CD14-positive monocyte (primary cell): ENCODE measurements at places on chromosomes 1 and 21.

DNA sequence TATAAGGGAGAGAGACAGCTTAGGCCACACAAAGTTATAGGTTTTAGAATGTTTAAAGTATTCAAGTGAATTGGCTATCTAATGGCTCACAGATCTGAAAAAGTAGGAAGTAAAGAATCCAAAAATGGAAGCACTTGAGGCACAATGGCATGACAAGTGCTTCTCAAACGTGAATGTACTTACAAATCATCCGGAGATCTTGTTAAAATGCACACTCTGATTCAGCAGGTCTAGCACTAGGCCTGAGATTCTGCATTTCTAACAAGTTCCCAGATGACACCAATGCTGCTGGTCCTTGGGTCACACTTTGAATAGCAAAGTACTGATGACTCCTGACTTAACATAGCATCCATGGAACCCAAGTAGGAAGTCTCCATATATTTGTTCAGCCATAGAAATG is 20.9 kb upstream of the AGL start:
- no peak for DNase-seq

DNA sequence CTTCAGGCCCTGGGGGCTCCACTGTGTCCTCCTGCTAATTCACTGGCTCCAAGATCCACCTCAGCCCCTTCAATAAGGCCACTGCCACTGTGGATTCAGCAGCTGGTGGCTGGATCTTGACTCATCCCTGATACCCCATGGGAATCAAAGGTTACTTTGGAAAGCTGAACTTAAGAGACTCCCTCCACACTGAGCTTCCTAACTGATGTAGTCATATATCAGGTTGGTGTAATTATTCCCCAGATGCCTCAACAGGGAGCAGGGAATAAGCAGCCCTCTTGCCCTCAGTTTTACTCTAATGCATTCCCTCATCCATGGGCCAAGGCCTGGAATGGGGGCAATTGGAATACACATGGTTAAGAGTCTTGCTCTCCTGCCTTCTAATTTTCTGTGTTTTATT is 164.6 kb downstream of the FASLG start:
- DNase-seq: no peak

GRCh38 chr1:110208916-110209645 is 1.0 kb upstream of the KCNC4 start:
- no peak for DNase-seq

- DNase-seq: no peak
Observed at GRCh38 chr21:25855576-25855975, 120.8 kb downstream of the GABPA start.

DNA sequence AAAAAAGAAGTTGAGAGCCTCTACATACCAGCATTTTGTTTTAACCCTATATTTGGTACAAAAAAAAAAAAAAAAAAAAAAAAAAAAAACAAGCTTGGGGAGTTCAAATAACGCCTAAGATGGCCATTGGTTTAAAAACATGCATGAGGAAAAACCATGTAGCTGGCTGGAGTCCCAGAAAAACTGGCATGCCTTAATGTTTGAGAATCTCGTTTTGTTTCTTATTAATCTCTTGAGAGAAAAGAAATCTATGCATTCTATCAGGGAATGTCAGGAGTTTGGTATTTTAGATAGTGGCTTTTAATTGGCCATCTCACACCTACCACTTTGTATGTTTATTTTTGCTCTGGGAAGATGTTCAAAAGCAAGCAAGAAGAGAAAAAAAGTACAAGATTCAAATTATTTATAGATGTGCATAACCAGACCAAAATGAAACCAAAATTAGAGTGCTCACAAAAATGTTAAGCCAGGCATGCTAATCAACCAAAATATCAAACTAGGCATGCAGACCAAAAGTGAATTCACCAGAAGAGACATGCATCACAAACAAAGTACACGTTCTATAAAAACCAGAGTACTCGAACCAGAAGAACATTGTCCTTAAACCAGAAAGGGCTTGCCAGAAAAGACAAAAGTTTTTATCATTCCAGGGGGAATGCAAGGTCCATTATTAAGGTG is 156.6 kb downstream of the AK5 start:
- DNase-seq: no peak

DNA sequence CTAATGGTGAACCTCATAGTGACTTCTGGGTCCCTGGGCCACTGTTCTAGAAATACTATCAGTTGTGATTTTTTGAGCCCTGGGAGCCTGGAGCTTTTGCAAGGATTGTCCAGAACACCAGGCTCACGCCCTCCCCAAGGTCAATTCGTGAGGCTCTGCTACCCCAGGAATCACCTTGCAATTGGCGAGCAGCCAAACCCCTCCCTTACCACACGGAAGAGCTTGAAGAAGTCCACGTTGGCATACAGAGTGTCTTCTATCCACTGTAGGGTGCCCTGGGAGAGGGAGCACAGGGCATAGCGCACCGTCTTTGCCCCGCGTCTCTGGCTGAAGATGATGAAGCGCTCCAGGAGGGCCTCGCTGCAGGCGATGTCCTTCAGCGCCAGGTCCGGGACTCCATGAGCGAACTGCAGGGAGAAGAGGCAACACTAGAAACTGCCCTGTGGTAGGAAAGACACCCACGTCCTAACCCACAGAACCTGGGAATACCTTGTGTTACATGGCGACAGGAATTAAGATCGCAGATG is 22.3 kb downstream of the ABCA4 start:
- no peak for DNase-seq

DNA sequence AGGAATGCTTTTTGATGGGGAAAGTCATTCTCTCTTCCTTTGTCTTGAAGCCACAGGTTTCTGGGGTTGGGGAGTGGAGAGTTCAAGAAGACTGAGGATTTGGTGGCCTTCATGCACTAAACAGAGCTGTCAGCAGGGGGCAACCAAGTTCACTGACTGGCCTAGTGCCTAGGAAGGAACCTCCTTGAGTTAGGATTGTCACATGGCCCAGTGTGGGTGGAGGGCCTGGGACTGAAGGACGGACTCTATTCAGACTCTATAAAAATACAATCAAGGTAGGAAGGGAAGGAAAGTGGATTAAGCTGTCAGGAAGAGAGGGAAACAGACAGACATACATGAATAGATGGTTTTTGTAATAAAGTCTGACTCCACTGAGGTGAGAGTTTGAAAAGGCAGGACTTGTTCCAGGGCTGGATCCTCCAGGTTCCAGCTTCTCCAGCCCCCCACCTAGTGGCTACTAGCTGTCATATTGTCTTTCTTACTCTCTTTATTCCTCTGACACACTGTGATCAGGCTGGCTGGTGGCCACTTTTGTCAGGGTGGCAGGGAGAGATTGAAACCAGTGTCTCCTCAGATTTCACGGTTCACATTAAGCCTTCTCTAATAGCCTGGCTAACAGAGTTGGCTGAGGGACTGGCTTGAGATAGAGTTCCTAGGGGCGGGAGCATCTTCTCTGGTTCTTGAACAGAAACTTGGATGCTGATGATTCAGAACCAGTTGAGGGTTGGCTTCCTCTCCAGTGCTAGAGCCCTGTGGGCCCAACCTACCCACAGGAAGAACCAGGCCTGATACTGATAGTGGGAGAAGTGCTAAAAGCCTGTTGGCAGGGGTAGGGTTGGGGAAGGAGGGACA is 4.1 kb upstream of the SH3BGRL3 start:
- DNase-seq: peak; percentile 98

DNA sequence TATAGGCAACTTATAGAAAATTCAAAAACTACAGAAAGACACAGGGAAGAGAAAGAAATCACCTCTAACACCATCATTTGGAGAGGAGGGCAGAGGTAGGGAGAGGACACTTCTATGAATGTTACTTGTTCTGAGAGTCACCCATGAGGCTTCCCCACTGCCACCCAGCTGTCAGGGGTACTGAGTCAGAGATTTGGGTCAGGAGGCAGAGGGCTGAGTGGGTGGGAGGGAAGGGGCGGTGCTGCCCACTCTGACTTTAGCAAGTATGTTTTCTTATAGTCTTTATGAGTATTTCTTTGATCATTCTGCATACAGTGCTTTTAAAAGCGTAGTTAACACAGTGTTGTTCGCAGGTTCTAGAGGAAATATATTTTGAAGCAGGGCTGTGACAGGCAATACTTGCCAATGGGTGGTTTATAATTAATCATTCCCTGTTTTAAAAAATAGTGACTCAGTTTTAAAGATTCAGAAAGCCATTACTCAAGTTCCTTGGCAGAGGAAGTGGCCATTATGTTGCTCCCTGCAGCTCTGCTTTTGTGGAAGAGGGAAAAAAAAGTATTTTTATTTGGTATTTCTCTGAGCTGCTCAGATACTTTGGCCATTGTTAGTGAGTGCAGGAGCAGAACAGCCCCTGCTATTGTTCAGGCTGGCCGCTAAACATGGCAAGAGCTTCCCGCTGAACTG is 18.3 kb downstream of the IL6R start:
- peak; percentile 56 for DNase-seq

GRCh38 chr1:19672237-19672636 is 7.6 kb downstream of the HTR6 start:
- no peak for DNase-seq

- DNase-seq: peak; percentile 6
Observed at GRCh38 chr1:166432655-166433054, 265.9 kb upstream of the FAM78B start.

DNA sequence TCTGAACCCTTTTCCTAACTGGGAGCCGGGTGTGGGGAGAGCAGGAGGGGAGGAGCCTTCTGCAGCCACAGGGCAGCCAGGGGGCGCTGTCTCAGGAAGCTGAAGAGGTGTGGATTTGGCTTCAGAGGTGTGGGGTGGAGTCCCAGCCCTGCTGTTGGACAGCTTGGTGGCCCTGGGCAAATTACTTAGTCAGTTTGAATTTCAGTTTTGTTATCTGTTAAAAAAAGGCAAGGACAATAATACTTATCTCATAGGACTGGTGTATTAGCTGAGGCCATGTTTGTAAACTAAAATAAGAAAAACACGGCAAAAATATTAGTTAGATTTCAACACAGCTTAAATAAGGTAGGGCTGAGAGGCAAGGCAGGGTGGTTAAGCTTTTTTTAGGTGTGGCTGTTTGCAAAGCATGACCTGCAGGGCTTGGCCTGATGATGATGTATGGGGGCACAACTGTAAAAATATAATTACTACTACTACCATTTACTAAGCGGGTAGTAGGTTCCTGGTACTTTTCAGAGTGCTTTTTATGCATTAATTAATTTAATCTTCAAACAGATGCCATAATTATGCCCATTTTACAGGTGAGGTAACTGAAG is 111.8 kb downstream of the PLXNA2 start:
- peak; percentile 30 for DNase-seq

- DNase-seq: no peak
Observed at GRCh38 chr1:79353224-79353623, 346.7 kb upstream of the ADGRL4 start.

- DNase-seq: no peak
Observed at GRCh38 chr1:49995734-49996133, 28.0 kb downstream of the AGBL4 start.

DNA sequence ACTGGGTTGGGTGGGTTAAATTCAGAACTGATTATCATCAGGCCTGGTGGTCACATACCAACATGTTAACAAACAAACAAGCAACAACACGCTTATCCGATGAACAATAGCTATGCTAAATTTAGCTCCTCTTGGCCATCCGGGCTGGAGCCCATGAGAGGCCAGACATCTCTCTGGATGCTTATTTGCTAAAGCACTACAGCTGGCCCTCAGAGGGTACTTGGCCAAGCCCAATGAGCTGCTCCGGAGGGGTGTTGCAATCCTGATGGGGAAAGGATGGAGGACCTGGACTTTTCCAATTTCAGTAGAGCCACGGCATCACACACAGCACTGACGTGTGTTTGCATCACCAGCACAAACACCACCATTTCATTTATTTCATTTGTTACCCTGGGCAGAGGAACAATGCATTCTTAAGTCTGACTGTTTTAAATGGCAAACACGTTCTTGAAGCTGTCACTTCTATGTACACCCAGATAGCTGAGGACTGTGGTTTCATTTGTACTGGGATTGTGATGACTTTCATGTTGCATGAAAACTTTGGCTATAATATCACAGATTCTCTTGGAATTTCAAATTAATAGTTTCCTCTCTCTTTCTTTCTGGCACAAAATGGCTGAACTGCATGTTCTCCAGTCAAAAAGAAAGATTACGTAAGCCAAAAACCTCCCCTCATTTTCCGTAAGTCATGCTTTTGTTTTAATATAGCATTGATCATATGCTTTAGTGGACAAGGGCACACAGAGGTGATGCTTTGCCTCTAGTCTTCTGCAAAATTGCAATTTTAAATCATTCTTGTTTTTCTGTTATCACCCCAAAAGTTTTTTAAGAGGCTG is 359.8 kb upstream of the KAZN start:
- DNase-seq: no peak

- no peak for DNase-seq
Observed at GRCh38 chr1:226578946-226579578, 30.5 kb downstream of the STUM start.

- DNase-seq: no peak
Observed at GRCh38 chr1:7606096-7606495, 165.0 kb upstream of the VAMP3 start.

- DNase-seq: no peak
Observed at GRCh38 chr1:215958841-215959240, 391.7 kb downstream of the KCTD3 start.

DNA sequence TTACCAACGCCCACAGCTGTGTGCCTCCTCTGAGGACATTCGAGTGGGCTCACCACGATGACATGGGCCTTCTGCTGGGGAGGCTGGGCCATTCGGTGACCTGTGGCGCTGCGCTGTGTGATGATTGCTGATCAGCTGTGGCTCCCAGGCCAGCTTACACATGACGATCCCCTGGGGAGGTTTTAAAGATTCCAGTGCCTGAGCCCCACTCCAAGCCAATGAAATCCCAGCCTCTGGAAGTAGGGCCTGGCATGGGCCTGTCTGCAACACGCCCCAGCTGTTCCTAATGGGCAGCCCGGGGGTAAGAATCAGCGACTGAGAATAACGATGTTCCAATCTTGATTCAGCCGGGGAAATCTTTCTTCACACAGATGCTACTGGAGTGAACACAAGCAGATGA is 153.7 kb downstream of the KCNJ6 start:
- no peak for DNase-seq

DNA sequence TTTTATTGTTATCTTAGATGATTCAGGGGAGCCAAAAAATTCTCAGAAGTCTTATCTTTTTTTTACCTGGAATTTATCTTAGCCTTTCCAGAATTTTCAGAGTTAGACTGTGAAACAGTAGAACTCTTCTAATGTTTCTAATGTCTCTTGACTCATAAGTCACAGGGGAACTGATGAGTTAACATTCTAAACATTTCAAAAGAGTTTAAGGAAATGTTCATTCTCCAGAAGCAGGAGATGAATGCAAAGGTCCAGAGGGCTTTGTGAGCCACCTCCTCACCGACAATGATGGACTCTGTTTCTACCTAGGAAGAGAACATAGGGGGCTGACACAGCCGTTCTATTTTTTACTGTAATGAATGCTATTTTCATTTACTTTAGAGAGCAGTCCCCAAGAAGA is 157.5 kb downstream of the BRINP2 start:
- no peak for DNase-seq
